ENCODE measurements at places on chromosomes 7 and 10.

DNA sequence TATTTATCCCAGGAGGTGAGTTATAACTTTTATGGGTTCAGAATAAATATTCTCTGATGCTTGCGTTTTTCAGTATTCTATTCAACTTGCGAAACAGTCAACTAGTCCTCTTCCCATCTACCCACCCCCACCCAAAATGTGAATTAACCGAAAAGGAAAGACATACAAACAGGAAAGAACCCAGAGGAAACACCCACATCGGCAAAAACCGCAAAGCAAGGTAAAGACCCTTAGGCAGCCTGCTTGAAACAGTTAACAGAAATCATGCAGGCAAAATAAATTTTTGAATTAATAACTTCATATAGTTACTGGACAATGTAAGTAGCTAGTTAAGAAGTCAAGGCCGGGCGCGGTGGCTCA is 5.4 kb downstream of the ZC3HAV1 start:
- DNase-seq, result peak; percentile 62

GRCh38 chr7:11831156-11831735 is 752 bp downstream of the THSD7A start:
- no peak for DNase-seq

GRCh38 chr7:88363249-88363648 is 56.6 kb upstream of the STEAP4 start:
- DNase-seq, result no peak

- DNase-seq, result no peak
These were observed 27.6 kb downstream of the COBL start for GRCh38 chr7:51288896-51289622.

DNA sequence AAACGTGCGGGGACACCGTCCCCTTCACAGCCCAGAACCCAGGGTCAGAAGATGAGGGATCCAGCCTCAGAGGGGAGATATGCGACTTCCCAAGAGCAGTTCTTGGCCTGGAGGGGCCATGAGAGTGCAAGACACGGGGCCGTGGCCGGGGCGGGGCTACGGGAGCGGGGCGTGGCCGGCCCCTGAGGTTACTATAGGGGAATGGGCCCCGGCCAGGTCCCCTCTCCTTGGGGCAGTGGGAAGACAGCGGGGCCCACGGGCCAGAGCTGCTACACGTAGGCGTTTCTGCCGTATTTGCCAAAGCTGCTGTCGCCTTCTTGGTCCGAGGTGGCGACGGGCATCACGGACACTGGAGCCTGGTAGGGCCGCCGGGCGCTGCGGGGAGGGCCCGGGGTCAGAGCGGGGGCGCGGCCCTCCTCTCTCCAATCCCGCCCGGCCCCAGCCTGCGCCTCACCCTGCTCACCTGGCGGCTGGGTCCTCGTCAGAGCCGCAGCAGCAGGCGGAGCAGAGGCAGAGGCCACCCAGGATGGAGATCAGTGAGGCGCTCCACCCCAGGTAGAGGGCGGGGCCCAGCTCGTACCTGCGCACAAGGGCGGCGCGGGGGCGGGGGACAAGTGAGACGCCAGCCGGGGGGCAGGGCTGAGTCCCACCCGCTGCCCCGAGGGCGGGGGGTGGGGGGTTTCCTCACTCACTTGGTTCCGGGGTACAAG is 5.3 kb downstream of the CLDN15 start:
- no peak for DNase-seq

GRCh38 chr10:22317771-22318565 is 1.8 kb downstream of the COMMD3 start:
- DNase-seq, result no peak

- no peak for DNase-seq
These were observed 106.5 kb upstream of the RSU1 start for GRCh38 chr10:16923726-16924125.

All from stimulated activated CD4-positive, alpha-beta T cell treated with anti-CD3 and anti-CD28 coated beads, Interleukin-15, amount 100 ng/mL, for 24 hours (primary cell).